Stimulated activated CD4-positive, alpha-beta T cell treated with anti-CD3 and anti-CD28 coated beads, Interleukin-4, amount 100 ng/mL, for 24 hours (primary cell): ENCODE measurements at places on chromosomes 3 and 15.

- DNase-seq, result no peak
These were observed 13.5 kb upstream of the CCDC80 start for GRCh38 chr3:112654492-112654891.

DNA sequence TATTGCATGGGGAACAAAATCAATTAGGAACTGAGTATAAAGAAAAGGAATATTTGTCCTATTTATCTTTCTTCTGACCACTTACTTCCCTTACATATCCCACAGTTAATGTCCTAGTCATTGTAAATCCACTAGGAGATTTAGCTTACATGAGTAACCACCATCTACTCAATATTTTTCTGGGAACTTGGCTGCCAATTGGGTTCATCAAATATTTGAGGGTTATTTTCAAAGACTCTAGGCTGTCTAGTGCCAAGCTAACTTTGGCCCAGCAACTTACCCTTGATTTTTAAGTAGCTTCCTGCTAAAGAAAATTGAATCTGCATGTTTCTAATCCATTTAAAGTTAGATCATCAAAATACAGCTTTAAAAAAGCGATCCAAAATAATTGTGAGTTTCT, 362.5 kb upstream of the EPHA3 start:
- no peak for DNase-seq

GRCh38 chr3:12143949-12144504, 14.7 kb downstream of the TIMP4 start:
- no peak for DNase-seq

DNA sequence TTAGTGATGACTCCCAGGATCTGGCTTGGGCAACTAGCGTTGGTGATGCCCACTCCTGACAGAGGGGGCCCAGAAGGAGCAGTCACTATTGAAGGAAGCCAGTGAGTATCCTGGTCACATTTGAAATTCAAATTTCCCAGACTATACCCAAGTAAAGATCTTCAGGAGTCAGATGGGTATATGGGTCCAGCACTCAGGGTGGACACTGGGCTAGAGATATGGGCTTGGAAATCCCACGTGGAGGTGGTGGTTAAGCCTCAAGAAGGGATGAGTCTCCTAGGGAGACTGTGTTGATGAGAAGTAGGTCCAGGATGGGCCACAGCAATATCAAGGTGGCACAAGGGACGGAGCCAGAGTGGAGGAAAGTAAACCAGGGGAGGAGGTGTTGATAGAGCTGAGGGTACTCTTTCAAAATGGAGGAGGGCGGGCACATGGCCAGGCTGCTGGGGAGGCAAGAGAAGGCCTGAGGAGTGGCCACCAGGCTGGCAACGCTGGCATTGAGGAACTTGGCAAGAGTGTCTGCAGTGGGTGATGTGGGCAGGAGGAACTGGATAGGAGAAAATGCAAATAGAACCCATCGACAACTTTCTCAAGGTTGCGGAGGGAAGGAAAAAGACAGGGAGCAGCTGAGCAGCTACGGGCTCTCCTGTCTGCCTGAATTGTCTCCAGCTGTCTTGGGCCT, 3.7 kb upstream of the SLCO2A1 start:
- no peak for DNase-seq

DNA sequence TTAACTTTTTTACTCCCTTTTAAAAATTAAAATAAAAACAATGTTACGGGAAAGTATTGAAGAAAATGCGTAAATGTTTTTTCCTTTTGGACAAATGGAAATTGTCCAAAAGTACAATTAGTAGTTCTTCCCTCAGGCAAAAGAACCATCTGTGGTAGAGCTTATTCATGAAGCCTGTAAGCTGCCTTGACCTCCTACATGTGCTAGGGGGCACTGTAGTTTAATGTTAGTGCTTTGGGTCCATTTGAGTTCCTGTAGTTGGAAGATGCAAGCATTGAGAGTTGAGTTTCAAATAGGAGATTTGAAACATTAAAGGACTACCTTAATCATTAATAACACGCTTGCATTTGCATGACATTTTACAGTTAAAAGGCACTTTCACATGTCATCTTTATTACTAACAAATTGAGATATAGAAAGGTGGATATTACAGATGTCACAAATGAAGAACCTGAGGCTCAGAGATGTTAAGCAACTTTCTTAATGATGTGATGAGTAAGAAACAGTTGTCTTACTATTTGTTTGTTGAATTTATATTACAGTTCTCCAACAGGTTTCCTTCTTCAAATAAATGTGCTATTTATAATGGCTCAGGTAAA, 1.8 kb upstream of the ZNF385D start:
- no peak for DNase-seq

- no peak for DNase-seq
These were observed 24.6 kb downstream of the CCR4 start for GRCh38 chr3:32975891-32976595.

GRCh38 chr3:38038447-38038911, 529 bp upstream of the DLEC1 start:
- DNase-seq, result no peak

- DNase-seq, result no peak
These were observed 22.2 kb downstream of the MRPS25 start for GRCh38 chr3:15042936-15043335.

- DNase-seq, result no peak
These were observed 298.3 kb downstream of the ROBO2 start for GRCh38 chr3:77338195-77338594.

- DNase-seq, result peak; percentile 25
These were observed 124.6 kb downstream of the ARRDC4 start for GRCh38 chr15:98085003-98085639.
